ENCODE measurements at places on chromosomes 7 and 10.
A peak's percentile ranks its signal among the peaks of the same experiment; 100 is the strongest.

DNA sequence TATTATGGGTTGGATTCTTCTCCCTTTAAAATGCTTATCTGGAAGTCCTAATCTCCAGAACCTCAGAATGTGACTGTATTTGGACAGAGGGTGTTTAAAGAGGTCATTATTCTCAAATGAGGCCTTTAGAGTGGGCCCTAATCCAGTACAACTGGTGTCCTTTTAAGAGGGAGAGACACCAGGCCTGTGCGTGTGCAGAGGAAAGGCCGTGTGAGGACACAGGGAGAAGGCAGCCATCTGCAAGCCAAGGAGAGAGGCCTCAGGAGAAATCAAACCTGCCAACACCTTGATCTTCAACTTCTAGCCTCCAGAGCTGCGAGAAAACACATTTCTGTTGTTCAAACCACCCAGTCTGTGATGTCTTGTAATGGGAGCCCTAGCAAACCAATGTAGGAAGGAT, 235.4 kb upstream of the MYO3A start:
- DNase-seq, result no peak

DNA sequence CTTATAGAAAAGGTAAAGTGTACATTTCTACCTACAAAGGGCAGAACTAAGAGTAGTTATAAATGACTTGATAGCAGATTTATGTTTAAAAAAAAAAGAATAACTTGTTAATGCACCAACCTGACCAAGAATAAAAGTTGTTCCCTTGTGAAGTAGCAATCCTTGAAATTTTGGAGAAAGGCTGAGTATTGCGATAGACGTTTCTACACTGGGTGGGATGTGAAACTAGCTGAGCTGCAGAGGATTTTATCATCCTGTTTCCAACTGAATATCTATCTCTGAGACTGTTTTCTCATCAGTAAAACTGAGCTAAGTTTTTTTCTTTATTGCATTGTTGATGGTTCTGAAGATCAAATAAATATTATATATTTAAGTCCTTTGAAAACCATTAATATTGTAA, 14.6 kb downstream of the MDFIC start:
- DNase-seq, result no peak

DNA sequence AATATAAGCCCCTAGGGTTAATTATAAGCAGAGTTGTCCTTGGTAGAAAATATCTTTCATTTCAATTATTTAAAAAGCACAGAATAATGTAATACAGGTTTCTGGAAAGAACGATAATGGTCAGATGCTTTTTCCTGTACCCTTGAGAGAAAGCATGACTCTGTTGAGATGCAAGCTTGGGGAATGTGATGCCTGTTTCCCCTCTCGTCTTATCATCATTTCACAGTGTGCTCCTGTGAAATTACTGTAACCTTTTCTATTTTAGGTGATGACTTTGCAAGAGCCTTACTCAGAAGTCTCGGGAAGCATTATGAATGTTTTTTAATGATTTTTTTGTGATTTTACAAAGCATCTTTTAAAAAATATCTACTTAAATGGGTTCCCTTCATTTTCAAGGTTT, 243.0 kb downstream of the POLR1F start:
- DNase-seq, result no peak

DNA sequence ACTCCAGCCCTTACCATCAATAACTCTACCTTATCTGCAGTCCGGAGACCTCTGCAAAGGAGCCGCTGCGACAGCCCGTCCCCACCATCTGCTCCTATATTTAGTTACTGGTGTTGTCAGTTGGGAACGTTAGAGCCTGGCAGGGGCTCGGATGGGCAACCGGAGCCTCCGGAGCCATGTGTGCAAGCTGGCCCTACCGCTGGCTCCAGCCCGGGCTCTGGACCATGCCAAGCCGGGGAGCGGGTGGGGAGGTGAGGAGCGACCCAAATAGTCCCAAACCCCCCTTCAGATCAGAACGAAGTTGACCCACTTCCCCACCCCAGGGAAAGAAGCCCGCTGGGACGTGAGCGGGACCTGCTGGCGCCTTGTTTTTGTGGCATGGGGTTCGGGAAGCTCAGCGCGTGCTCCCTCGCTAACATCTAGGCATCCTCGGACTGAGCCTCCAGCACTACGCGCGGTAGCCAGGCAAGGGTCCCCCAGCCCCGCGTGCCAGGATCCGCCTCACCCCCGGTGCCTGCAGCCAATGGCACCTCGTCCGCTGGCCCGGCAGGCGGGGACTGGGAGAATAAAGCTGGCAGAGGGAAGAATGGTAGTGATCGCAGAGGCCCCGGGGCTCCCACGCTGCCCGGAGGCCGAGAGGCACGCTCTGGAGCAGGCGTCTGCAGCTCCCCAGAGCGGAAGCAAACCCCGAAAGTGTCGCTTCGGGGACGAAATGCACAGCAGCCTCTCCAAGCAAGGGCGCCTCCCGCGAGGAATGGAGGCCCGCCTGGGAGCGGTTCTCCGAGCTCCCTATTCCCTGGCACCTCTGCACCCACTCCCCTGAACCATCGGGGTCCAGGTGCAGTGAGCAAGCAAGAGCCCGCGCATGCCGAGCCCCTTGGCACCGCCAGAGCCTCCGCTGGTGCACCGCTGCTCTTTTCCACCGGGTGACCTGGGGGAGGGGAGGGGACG, 679 bp downstream of the LRRC20 start:
- no peak for DNase-seq

- no peak for DNase-seq
Observed at GRCh38 chr7:47543714-47544113, 38.2 kb downstream of the TNS3 start.

GRCh38 chr10:91953600-91954160, 30.1 kb downstream of the BTAF1 start:
- no peak for DNase-seq

DNA sequence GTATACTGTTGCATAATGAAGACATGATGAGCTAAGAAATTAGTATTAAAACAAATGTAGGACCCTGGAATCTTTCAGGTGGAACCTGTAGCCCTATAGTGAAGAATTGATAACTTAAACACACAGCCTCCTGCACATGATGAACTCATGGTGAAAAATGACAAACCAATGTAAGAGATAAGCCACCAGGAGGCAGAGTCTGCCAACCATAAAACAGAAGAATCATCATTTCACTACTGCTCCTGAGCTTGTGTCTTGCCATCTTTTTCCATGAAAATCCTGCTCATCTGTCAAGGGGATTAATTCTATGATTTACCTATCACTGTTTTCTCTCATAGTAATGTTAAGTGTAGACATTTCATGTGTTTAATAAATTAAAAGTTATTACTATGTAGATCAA, 363.9 kb downstream of the MALRD1 start:
- no peak for DNase-seq

DNA sequence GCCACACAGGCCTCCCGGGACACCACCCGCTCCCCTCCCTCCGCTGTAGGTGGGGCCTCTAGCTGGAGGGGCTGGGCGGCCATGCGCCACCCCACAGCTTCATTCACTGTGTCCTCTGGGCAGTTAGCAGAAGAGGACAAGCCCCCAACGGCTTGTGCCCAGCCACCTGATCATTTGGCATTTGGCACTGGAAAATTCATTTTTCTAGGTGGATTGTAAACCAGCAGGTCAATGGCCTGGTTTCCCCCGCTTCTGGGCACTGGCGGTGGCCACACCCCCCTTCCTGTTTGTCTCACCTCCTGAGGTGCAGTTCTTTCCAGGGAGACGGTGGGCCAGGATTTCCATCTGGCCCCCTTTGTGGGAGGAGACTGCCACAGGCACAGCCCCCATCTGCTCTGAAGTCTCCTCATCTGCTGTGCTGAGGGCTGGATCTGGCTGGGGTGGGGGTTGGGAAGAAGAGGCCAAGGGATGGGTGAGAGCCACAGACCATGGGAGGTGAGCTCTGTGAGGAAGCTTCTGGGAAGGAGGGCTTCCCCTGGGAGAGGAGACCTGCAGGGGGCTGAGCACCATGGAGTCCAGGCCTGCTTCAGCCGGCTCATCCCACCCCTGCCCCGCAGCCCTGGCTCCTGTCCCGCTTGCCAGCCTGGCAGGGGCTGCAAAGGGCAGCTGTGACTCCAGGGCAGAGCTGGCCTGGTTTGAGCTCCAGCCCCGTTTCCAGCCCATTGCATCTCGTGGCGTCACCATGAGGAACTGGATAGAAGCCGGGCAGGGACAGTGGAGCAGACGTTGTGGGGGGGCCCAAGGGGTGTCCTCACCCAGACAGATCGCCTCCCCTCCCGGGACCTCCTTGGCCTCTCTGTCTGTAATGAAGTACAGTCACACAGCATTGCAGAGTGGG, 40.1 kb upstream of the SLC29A3 start:
- DNase-seq, result no peak

DNA sequence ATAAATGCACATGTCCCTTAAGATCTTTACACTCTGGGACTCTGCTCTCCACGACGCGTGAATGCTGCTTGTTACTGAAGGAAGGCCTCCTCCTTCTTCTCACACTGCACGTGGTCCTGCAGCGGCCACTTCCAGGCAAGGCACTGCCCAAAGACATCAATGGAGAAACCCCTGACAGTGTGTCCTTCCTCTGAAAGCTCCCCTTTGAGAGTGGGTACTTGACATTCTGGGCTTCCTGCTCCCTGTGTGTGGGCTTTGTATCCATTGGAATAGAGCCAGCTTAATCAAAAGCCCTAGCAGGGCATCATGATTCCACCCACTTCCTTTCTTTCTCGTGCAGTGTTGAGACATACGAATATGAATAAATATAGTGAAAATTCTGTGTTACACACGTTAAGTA, 69.7 kb upstream of the STK17A start:
- no peak for DNase-seq

DNA sequence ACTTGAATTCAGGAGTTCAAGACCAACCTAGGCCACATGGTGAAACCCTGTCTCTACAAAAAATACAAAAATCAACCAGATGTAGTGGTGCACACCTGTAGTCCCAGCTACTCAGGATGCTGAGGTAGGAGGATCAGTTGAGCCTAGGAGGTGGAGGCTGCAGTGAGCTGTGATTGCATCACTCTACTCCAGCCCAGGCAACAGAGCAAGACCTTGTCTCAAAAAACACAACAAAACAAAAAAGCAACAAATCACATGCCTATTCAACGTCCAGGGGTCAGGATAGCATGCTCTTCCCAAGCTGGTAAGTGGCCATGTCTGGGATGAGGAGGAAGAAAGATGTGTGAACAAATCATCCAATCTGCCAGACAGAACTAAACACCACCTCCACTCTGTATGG, 6.2 kb upstream of the RADIL start:
- no peak for DNase-seq

DNA sequence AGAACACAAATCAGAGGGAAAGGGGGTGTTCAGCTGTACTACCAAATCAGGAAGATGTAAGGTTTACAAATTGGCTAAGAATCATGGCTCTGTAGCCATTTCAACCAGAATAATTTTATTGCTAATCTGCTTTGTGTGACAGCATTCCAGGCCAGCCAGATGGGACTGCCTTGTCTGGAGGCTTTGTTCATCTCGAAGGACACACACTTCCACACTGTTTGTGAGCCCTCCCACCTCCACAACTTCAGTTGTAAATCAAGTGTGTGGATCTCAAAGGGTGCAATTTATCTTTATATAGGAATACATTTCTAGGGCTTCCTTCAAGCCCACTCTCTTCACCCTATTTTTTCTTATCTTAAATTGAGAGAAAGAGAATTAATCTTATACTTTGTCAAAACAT, 6.9 kb upstream of the OIT3 start:
- DNase-seq, result no peak

- DNase-seq, result peak; percentile 4
Observed at GRCh38 chr10:102009801-102010425, 46.1 kb downstream of the ARMH3 start.

DNA sequence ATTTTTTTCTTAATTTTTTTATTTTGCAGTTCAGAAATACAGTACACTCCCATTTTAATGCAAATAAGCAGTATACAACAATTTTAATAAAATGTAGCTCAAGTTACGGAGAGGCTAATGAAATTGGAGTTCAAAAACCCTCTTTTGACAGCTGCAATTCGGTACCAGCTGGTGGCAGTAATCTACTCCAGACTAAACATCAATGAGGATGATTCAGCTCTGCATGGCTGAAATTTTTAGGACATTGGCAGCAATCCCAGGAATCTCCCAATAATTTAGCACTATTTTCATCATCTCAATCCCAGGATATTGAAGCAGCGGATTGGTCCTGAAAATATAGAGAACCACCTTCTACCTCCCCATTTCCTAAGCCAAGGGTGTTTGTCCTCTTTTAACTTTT, 278.8 kb downstream of the CACNA2D1 start:
- no peak for DNase-seq

DNA sequence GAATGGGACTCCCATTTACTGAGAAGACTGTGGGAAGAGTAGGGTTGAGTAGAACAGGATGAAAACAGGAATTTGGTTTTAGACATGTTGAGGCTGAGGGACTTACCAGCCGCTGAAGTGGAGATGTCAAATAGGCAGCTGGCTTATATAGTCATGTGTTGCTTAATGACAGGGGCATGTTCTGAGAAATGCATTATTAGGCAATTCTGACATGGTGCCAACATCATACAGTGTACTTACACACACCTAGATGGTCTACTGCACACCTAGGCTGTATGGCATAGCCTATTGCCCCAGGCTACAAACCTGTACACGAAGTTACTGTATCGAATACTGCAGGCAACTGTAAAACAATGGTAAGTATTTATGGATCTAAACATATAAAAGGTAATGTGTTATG, 17.5 kb downstream of the ARL3 start:
- no peak for DNase-seq

All from stimulated activated CD8-positive, alpha-beta memory T cell treated with anti-CD3 and anti-CD28 coated beads, Interleukin-15, amount 100 ng/mL, for 1 hour (primary cell).